Heart left ventricle (tissue), 16 donors: ENCODE measurements at places on chromosomes 4 and X. TPM values are rescaled to one million over a fixed set of nuclear protein-coding genes. Genes with fewer than 3 reads are reported as not detected.

The PCDH11X gene
- total RNA-seq, result not detected

The ADH1A gene
- 1.9 TPM for total RNA-seq

The RNF4 gene
- total RNA-seq, result 25.9 TPM

The TMSB15C gene
- total RNA-seq, result not detected

The ANK2 gene
- total RNA-seq, result 212 TPM
